ENCODE measurements at places on chromosomes 11 and 22.
A peak's percentile ranks its signal among the peaks of the same experiment; 100 is the strongest.

DNA sequence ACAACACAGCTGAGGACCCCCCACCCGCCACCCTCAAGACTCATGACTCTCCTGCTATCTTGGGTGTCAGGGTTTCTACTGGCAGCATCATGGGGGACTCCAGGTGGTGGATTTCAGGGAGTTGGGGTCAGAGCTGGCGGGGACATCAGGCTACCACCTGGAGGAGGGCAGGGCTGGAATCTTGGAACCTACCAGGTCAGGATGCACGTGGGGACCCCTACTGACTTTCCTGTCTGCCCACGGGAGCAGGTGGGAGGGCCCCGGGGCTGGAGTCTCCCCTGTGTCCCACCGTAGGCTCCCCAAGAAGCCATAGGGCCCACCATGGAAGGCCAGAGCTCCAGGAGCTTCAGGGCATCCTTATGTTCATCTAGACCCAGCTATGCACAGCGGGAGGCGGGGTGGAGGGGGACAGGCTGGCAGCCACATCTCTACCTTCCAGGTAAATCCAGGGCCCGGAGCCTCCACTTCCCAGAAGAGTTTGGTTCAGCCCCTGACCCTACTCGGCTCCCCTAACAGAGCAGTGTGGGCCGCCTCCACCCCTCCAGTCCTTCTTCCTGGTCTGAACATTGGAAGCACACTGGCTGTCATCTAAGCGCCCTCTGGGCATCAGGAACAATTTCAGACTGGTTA, 10.0 kb downstream of the SLC37A2 start:
- DNase-seq, result no peak

DNA sequence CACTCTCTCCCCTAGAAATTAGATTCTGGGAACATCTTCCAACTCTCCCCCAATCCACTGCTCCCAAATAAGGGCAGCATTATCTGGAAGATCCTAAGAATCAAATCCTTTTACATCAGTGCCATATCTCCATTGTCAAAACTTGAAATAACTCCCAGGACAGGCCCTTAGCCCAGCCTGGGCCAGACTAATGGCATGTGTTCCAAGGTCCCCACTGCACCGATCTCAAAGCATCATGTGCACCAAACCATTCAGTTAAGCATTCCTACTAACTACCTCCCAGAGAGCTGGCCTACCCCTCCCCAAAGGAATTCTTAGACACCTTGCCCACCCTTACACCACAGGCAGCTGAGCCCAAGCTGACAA, 44.2 kb upstream of the POU2AF1 start:
- DNase-seq, result no peak

- peak; percentile 86 for DNase-seq
Measured at GRCh38 chr22:38243007-38243765, 29.6 kb downstream of the TMEM184B start.

GRCh38 chr11:46345881-46346484, 1.3 kb upstream of the DGKZ start:
- DNase-seq, result no peak

GRCh38 chr11:35413598-35413997, 5.8 kb downstream of the SLC1A2 start:
- no peak for DNase-seq

- DNase-seq, result peak; percentile 98
Measured at GRCh38 chr22:19629720-19630419, 84.4 kb upstream of the SEPTIN5 start.

DNA sequence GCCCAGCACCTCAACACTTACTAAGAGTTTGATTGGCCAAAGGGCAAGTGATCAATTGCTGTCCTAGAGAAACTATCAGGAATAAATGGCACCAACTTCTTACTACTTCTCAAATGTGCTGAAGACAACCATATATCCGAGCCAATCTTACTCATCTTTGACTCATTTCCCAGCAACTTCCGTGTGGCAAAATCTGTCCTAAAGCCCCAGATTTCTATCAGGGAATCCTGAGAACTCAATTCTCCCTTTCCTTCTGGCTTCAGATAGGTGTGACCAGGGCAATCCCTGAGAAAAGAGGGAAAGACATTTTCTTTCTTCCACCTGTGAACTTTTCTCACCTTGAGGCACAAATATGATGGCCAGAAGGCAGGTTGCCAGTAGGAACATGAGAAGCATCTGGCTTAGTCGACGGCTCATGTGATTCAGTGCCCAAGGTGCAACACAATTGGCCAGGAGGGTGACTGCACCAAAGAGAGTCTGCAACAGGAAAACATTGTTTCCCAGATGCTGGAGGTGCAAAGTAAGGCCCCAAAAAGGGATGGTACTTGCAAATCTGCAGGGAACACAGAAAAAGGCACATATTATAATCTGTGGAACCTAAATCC, 21.8 kb upstream of the SLC22A24 start:
- no peak for DNase-seq

DNA sequence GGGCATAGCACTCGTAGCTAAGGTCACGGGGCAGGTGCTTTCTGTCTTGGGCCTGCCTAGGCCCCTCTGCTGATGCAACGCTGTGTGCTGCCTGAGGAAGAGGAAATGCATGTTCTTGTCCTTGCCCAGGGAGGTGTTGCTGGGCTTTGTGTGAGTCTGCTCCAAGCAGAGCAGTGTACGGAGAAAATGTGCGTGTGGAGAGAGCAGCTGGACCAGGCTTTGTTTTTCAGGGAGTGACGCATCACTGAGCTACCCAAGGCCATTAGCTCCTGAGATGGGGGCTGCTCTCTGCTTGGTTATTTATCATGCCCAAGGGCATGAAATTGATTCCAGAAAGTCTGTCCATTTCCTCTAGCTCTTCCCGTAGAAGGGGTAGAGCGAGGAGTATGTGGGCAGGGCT, 82.9 kb upstream of the THY1 start:
- DNase-seq, result no peak

GRCh38 chr11:33889296-33889695, 2.6 kb downstream of the LMO2 start:
- DNase-seq, result no peak

DNA sequence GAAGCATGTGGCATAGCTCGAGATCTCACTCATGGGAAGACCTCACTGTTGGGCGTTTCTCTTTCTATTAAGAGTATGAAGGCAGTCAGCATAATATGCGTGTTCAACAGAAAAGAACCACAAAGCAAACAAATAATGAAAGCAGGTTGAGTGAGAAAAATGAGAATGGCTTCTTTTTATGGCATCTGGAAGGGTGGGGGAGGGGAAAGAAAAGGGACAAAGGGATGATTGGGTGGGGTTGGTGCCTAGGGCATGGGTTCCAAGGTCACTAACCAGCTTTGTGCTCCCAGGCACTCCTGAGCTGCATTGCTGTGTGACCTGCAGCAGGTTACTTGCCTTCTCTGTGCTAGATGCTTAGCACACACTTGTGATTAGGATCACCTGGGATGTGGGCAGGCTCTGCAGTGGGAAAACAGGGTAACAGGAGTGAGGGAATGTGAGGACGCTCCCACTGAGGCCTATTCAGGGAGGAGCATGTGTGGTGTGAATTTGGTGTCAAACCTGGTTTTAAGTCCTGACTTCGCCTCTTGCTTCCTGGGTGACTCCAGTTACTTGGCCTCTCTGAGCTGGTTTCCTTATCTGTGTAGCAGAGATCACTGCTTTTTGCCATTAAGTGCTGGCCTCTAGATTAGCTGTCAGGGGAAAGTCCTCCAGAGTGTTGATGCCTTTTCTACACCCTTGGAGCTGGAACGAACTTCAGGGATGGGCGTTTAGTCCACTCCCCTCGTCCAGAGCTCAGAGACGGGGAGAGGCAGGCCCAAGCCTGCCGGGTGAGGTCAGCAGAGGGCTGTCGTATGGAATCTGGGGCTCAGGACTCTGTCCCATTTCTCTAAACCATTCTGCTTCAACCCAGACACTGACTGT, 74.8 kb downstream of the KIAA1671 start:
- DNase-seq, result no peak

DNA sequence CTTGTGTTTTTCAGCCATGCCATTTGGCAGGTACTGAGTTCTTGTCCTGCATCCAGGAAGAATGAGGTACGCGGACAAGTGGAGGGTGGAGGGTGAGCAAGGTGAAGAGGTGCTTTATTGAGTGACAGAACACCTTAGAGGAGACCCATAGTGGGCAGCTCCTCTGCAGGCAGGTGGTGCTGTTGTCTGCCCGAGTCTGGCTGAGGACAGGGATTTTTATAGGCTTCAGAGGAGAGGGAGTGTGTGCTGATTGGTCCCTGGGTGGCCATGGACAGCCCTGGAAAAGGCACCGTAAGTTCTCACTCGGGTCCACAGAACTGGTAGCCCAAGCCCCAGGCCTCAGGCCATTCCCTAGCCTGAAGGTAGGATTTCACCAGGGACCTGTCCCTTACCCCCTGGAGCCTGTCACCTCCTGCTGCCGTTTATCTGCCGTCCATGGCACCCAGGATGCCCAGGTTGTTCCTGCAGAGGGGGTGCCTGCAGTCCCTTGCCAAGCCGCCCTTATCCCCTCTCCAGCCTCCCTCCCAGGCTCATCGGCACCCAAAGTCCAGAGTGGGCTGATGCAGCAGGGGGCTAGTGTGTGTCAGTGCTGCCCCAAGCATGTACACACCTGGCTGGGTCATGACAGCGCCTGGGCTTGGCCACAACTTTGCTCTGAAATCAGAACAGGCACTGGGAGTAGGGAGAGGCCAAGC, 213.6 kb downstream of the LRRC4C start:
- no peak for DNase-seq

- DNase-seq, result no peak
Measured at GRCh38 chr11:117528097-117528721, 200.6 kb downstream of the CEP164 start.

DNA sequence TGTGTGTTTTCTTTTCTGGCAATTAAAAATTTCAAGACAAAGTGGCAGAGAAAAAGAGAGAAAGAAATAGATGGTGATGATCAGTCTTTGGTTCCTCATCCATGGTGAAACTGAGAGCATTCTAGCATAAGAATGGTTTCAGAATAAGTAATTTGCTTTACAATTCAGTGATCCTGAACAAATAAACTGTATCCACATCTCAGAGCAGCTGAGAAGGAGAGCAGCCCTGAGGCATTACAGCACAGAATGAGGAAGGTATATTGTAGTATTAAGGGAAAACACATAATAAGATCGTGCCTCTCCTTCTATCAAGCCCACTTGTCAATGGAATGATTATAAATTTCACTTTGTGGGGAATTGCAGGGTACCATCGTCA, 17.4 kb downstream of the LUZP2 start:
- no peak for DNase-seq

DNA sequence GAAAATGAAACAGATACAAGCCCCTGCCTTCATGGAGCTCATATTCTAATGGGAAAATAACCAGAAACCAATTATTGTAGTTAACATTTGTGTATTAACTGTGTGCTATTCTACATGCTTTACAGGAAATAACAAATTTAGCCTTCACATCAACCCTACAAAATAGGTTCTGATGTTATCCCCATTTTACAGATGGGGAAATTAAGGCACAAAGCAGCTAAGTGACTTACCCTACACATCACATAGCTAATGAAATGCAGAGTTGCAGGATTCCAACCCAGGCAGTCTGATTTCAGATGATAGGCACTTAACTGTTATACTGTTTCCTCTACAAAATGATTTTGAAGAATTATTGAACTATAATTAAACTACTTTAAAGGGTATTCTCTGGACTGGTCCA, 43.7 kb downstream of the KMT5B start:
- DNase-seq, result no peak

DNA sequence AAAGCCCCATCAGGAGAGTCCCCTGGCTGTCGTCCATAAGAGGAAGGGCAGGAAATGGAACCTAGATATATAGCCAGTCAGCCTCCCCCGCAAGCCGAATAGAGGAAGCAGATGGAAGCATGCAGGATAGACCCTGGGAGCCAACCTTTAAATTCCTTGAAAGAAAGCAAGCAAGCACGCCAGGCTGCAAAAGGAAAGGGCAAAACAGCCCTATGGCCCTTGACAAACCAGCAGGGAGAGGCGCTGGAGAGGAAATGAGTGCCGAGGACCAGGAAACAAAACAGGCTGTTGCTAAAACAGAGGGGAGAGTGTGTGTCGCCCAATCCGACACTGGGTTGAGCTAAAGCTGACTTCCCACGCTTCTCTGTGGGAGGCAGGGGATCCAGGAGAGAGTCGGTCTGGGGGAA, 203.5 kb upstream of the MTNR1B start:
- DNase-seq, result no peak

- no peak for DNase-seq
Measured at GRCh38 chr11:21774212-21774611, 418.7 kb upstream of the ANO5 start.

DNA sequence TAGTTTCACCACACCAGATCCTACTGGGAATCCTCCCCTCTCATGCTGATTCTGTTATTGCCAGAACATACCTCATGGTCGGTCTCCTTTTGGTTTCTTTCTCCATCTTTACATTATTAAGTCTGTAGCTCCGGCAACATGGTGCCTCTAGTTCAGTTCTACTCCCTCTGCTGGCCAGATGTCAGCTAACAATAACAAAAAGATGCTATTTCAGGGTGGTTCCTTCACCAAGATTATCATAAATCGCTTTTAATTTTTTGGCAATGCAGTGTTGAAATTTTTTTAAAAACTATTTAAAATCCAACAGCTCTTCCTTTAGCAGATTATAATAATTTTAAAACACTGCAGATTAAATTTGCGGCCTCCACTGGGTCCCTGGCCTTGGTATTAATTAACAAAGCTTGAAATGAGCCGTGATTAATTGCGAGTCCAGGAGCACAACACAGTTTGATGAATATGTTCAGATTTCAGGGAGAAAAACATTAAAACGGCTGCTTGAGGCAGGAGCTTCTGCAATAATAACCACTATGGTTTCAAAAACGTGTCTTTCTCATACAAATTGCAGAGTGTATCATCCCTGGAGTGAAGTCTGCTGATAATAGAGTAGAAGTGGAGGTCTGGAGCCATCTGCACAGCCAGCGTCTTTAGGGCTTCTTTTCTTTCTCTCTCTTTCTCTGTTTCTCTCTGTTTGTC, 492.9 kb upstream of the KIRREL3 start:
- DNase-seq, result peak; percentile 4

DNA sequence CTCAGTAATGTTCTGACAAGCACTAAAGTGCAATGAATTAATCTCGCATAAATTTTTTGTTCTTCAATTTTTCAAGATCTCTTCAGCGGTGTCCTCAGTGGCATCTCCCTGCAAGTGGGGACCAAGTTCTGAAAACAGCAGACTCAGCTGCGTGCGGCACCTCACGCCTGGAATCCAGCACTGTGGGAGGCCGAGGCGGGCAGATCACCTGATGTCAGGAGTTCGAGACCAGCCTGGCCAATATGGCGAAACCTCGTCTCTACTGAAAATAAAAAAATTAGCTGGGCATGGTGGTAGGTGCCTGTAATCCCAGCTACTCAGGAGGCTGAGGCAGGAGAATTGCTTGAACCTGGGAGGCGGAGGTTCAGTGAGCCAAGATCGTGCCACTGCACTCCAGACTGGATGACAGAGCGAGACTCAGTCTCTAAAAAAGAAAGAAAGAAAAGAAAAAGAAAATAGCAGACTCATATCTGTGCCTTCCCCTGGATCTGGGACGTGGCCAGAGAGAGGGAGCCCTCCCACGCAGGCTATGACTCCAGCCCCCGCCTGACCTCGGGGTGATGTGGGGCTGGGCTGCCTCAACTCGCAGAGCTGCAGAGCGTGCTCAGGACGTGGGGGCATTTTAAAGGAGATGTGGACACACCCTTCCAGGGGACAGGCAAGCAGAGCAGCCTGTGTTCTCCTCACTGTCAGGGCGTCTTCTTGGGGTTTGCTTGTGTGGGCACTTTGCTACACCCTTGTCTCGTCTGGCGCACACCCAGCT, 346.6 kb downstream of the BRD1 start:
- DNase-seq, result no peak

- no peak for DNase-seq
Measured at GRCh38 chr11:128609785-128610184, 22.4 kb upstream of the ETS1 start.

Data from HuH-7 (cell line).